Activated CD4-positive, CD25-positive, alpha-beta regulatory T cell (primary cell): ENCODE measurements at places on chromosomes 11 and 22.

GRCh38 chr11:18791969-18792628 lies 501 bp upstream of the PTPN5 start:
- no peak for DNase-seq

DNA sequence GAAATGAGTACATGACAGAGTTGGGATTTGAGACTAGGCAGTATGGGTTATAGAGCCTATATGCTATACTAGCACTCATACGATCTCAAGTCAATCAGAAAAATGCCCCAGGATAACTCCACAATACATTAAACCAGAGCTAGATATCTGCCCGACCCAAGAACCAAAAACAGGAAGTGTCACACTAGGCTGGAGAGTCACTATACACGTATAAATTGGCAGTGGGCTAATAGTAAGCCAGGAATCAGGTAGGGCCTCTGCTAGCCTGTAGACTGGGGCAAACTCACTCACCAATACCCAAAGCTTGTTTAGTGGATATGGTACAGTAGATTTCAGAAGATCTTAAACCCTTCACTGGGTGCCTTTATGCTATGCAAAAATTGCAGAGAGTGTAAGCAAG lies 16.2 kb upstream of the EIF4G2 start:
- DNase-seq: no peak

DNA sequence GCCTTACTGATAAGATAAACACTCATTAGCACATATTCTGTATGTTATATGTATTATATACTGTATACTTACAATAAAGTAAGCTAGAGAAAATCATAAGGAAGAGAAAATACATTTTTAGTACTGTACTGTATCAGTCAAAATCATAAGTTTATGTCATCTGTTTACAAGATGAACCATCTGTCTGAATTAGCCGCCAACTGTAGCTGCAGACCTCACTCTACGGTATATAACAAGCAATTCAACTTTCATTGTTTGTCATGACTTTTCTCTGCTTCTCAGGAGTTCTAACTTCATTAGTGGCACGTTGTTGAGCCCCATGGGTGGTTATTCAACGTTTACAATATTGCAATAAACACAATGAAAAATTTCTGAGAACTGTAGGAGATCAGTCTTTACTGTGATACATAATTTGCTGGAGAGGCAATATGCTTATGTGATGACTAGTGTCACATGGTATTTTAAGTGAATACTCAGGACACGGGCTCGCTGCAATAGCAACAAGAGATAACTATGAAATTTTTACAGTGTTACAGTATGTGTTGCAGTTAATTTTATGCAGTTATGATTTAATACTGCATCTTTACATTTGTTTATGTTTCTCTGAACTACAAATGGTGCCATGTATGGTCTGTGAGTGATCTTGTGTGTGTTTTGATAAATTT lies 132.2 kb upstream of the CTSC start:
- DNase-seq: no peak

GRCh38 chr11:749731-750130 lies 2.5 kb downstream of the TALDO1 start:
- DNase-seq: no peak

DNA sequence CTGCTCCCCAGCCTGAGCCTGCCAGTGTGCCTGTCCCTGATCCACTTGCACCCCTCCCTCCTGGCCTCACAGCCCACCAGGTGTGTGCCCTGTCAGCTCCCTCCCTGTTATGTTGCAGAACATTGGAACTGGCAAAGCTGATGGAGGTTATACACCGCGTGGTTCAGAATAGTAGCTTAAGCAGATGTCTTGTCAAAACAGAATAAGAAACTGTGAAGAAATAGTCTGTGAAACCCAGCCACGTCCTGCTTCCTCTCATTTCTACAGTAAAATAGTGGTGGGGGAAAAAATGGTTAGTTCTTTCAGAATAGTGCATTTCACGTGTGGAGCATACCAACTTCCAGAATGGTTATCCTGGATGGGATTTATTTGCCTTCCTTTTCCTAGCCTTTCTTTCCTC lies 161.2 kb upstream of the NAV2 start:
- no peak for DNase-seq
